Left cardiac atrium (tissue), 4 donors: ENCODE measurements at places on chromosomes 16 and 17. TPM values are rescaled to one million over a fixed set of nuclear protein-coding genes. Genes with fewer than 3 reads are reported as not detected.

DNA sequence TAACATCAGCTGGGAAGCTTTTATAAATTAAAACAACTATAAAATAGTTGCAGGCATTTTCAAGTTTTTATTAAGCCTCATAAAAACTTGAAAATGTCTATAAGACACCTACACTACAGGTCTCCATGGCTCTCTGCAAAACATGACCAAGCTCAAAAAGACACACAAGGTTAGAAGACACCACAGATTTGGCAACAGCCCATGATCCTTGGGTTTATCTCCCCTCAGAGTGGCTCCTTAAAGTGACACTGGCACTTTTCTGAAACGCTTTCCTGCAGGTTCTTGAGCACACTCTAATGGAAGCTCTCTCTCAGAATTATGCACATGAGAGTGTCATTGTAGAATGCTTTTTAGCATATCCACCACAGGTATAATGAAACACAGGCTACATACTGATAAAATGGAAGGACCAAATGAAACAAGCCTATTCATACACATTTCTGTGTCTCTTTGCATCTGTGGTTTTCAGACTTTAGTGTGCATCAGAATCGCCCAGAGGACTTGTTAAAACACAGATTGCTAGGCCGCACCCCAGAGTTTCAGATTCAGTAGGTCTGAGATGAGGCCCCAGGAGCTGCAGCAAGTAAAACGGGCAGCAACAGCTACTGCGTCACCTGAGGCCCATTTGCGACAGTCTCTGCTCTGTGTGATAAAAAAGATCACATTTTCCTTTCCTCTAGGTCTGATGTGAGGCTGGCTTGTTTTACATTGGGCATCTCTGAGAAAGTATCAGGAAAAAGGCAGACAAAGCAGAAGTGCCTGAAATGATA, 75.0 kb upstream of the WSB1 start:
- DNase-seq: no peak

DNA sequence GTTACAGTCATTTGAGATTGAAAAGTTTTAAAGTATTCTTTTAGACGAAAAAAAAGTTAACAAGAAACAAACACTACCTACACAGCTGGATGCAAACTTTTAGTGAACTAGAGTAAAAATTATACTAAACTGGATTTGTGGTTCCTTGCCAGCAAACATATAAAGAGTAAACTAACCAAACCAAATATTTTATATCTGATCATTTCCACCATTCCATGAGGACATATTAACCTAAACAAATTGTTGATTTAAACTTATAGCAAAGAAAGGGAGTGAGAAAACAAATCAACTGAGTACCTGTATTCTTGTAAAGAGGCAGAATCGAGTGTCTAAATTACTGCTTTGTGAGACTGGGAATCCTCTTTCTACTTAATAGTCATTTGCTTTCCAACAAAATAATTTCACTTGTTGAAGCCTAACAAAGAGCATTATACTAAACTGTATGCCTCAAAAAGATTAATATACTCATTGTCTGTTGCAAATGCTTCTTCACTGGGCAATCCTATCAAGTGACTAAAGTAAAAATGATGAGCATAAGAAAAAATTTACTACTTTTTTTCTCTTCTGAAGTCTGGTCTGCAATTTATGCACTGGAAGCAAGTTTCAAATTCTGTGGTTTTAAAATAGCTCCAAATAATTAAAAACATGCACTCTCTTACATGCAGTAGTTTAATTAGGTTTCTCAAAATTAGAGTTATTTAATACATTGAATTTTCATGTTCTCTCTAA, 37.5 kb downstream of the AKAP10 start:
- DNase-seq: no peak

DNA sequence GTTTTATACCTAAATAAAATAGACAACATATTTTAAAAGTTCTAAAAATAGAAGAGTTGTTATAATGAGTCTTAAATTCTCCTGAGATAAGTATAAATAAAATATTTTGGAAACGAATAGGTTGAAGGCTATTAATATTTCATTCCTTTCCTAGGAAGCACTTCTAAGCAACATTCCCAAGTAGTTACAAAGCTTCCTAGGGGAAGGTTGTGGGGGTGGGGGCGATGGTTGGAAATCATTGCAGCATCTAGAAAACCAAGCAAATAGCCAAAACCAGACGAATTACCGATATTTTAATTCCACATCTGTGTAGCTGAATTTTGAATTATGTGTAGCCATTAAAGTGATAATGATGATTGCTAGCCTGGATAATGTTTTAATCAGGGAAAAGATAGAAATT, 26.9 kb downstream of the PTRH2 start:
- DNase-seq: no peak

GRCh38 chr16:77816293-77816692, 27.9 kb downstream of the VAT1L start:
- no peak for DNase-seq

- DNase-seq: no peak
Measured at GRCh38 chr17:77049440-77049839, 91.3 kb upstream of the SEC14L1 start.

TBC1D3C gene
- total RNA-seq: not detected

MEIOB gene
- 0.21 TPM for total RNA-seq

RHBDL3 gene
- 15.0 TPM for total RNA-seq

GLP2R gene
- 1.4 TPM for total RNA-seq
